ENCODE measurements at places on chromosomes 13 and 19.

- no peak for DNase-seq
These were observed 709.2 kb upstream of the SLITRK1 start for GRCh38 chr13:84591444-84591843.

GRCh38 chr13:25466880-25467279, 95.1 kb downstream of the ATP8A2 start:
- DNase-seq = no peak

GRCh38 chr19:2213799-2214198, 22.3 kb downstream of the PLEKHJ1 start:
- DNase-seq = no peak

- DNase-seq = no peak
These were observed 74.5 kb downstream of the ZIC5 start for GRCh38 chr13:99897076-99897440.

DNA sequence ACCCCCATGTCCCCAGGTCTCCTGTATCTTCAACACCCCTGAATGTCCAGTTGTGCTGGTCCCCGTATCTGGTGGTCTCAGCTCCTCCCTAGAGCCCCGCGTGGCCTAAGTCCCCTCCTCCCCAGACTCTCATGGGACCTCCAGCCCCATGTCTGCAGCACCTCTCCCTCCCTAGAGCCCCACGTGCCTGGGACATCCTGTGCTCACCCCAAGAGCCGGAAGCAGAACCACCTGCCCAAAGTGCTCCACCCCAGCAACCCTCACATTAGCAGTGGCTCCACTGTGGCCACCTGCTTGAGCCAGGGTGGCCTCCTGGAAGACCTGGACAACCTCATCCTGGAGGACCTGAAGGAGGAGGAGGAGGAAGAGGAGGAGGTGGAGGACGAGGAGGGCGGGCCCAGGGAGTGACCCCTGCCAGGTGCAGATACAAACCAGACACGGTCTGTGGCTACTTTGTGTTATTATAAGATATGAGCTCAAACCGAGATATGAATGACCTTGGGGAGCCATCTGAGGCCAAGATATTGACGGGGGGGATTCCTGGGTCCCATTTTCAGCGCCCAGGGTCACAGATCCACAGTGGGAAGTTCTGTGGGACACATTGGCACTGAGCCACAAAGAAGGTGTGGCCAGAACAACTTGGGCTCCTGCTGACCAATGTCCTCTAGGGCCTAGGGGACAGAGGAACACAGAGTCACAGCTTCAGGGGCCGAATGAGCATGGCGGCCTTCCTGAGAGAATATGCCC, 6.0 kb downstream of the SHFL start:
- DNase-seq = no peak

GRCh38 chr19:51082611-51083010, at the start of gene KLK14:
KLK14 (minus strand) TSS chr19:51082887; CDS start chr19:51082614, 273 bp downstream.
- DNase-seq = no peak

All from stimulated activated CD8-positive, alpha-beta memory T cell treated with anti-CD3 and anti-CD28 coated beads, Interleukin-12 subunit alpha, Interleukin-12 subunit beta, amount 100 ng/mL, for 1 hour (primary cell).